ENCODE measurements at places on chromosomes 12 and 14.

- no peak for DNase-seq
Observed at GRCh38 chr14:49405291-49405690, 180.9 kb downstream of the RPS29 start.

- no peak for DNase-seq
Observed at GRCh38 chr14:99077076-99077843, 194.7 kb downstream of the BCL11B start.

DNA sequence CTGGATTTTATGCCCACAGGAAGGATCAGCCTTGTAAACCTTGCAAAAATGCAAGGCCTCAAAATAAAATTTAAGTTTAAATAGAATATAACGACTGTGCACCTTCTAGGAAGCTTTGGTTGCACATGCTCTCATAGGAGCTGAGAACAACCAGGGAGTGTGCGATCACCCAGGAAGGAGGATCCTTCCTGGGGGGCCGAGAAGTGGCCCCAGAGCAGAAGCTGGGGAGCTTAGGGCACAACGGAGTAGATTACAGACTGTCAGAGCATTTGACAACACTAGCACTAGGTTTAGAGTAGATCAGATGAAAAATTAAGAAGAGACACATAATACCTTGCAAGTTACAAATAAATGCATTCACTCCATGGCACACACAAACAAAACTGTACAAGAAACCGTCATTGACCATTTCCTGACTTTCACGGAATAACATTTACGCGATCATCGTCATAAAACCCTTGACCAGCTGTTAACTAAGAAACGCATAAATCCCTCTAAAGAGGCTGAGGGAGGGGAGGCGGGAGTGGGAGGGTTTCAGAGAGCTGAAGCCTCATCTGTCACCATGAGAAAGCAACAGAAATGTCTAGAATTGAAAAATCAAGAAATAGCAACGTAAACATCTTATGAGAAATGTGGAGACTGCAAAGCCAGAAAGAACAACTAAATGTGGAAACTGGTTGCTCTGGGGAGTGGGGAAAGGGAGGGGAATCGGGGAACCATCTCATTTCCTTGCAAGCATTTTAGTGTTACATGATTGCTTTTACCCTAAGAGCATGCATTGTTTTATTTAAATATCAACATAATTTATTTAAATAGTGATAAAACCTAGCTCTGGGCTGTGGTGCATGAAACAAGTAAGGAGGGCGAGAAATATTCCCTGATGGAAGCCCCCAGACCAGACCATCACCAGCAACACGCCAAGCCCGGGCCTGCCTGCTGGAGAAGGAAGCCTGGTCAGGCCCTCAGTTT is 13.1 kb upstream of the CCDC85C start:
- DNase-seq, result no peak

DNA sequence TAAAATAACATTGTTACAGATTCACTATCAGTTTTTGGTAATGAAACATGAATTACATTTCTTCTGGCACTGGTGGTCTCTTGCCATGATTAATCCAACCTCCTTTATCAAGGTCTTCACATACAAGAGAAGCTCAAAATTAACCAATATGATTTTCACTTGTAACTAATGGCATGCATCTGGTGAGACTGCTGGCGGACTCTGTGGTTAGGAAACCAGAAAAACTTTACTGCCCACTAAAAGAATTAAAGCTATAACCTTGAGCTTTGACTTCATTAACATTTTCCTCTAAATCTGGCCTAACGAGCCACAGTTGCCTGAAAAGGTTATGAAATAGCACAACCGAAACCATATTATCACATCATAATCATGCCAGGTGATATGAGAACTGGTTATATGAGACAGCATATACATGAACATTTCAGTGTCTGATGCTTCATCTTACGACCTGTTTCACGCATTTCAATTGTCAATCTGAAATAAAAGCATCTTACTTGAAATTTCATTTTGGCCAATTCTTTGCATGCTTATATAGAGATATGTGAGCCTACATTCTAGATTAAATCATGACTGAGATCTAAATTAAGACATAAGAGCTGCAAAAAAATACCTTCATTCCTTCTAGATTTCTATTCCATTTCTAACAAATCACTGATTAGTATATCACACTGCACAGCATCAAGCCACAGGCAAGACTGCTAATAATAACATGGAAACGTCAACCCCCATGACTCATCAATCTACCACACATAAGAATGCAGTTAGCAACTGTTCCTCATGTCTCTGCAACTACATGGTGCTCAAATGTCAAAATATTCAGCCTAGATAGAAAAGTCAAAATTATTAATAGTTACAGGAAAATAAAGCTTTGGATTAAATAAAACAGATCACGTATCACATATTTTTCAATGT is 89.3 kb downstream of the OSBPL8 start:
- no peak for DNase-seq

DNA sequence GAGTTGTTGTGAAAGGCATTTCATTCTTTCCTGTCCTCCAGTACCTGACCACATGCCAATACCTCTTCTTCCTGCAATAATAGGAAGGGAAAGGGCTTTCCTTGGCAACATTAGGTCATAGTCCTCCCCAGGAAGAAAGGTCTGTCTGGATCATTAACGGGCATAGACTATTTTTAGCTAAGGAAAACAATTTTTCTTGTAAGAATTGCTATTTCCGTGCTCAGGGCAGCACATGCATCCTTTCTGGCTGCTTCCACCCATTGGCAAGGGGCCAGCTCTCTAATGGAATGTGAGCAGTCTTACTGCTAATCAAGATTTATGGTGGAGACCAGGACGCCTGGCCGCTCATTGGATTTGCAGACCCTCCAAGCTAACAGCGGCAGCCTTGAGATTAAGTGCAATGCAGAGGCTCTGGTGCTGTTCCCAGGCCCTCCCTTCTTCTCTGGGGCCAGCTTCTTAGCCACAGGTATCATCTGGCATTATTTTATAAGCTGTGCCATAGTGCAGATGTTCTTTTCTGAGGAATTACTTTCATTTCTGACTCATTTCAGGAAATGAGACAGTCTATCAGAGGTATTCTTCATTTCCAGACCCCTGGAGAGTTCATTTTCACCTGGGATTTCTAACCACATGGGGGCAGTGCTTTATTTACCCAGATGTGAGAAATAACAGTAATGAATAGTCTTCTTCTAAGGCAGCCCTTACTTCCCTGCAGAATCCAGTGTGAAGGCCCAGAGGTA is 52.9 kb downstream of the ANO6 start:
- peak; percentile 13 for DNase-seq

GRCh38 chr12:97541366-97541765 is 78.8 kb downstream of the RMST start:
- DNase-seq, result no peak

GRCh38 chr14:65117769-65118745 is 15.7 kb upstream of the MAX start:
- no peak for DNase-seq

GRCh38 chr12:112482733-112483132 is 64.0 kb downstream of the PTPN11 start:
- no peak for DNase-seq

- DNase-seq, result no peak
Observed at GRCh38 chr12:75349946-75350345, 15.5 kb downstream of the GLIPR1L1 start.

DNA sequence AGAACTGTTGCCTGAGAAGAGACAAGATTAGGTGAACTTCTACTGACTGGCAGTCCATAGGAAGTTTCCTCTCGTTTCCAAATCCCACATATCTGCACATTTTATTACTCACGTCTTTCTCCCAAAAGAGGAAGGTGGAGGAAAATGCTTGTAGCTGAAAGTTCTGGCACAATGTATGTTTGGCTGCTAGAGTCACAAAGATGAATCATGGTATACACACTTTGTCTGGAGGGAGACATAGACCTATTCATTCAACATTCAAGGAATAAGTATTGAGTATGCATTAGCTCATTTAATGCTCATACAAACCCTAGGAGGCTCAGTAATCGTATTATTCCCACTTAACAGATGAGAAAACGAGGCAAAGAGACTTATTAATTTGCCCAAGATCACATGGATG is 291.8 kb downstream of the FOXN3 start:
- no peak for DNase-seq

Measured in NCI-H2029 treated with DMSO at 0.1 percent for 48 hours (cell line).